Sigmoid colon (tissue), 7 donors: ENCODE measurements at places on chromosomes 12 and 14. TPM values are rescaled to one million over a fixed set of nuclear protein-coding genes. Genes with fewer than 3 reads are reported as not detected.

The RD3L gene
- not detected for total RNA-seq

The OLR1 gene
- not detected for total RNA-seq

DNA sequence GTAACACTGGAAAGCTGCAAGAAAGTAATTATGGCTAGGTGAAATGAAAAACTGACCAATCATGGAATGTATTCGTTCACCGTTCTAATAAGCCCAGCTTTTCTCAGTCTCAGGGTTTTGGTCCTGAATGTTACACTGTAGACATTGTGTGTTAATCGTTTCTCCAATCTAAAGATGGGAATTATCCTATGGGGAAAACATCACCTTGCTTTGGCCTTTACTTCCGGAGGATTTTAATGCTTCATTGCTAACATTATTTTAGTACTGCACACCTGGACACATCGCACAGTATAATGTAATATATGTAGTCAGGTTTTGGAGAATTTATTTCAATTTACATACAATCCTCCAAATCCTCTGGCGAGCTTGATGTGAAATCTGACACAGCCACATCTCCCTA is 1.2 kb upstream of the TRHDE start:
- H3K4me3 ChIP-seq = peak overlapping the region; percentile 61
- peaks cover 16% of the 10 kb centered on the region for H3K27me3 ChIP-seq
- DNase-seq = no peak
- peaks cover 28% of the 10 kb centered on the region for H3K4me1 ChIP-seq
- no peaks in the 10 kb centered on the region for H3K36me3 ChIP-seq

The FOXA1 gene
- not detected for total RNA-seq

DNA sequence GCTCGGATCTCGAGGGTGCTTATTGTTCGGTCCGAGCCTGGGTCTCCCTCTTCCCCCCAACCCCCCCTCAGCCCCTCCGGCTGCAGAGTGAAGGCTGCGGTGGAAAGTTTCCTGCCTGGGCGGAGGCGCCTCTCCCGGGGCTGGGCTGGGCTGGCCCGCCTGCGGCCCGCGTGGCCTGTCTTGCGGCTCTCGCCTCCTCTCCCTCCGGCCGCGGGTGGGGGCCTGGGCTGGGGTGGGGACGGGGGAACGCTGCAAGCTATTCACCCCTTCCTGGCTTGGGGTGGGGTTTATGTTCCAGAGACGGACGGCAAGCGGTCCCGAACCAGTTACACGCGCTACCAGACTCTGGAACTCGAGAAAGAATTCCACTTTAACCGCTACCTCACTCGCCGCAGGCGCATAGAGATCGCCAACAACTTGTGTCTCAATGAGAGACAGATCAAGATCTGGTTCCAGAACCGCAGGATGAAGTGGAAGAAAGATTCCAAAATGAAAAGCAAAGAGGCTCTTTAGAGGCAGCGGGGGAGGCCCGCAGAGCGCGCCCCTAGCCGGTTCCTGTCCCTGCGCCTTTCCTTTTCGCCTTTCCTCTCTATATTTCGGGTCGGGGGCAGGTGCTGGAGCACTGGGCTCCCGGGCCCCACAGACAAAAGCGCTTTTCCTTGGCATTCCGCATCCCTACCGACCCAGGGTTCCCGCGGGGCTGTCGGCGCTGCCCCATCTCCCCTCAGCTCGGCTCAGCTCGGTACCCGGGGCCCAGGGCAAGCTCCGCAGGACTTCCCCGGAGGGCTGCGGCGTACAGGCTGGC is 1.3 kb downstream of the HOXC5 start:
- no peak for DNase-seq
- peaks cover 100% of the 10 kb centered on the region for H3K27me3 ChIP-seq
- H3K36me3 ChIP-seq = no peaks in the 10 kb centered on the region
- H3K4me1 ChIP-seq = no peaks in the 10 kb centered on the region
- H3K27ac ChIP-seq = peak overlapping the region; percentile 33
- peak overlapping the region; percentile 7 for H3K4me3 ChIP-seq

The FZD10 gene
- total RNA-seq = 1.2 TPM

The ACSS3 gene
- total RNA-seq = 26.7 TPM

GRCh38 chr14:105793836-105794235 is 267.5 kb downstream of the TMEM121 start:
- H3K27ac ChIP-seq = no peak overlapping the region
- DNase-seq = no peak
- H3K27me3 ChIP-seq = no peaks in the 10 kb centered on the region
- H3K4me3 ChIP-seq = no peak overlapping the region

- no peak overlapping the region for H3K4me3 ChIP-seq
- H3K4me1 ChIP-seq = no peaks in the 10 kb centered on the region
- peak overlapping the region; percentile 51 for H3K27ac ChIP-seq
- H3K36me3 ChIP-seq = no peaks in the 10 kb centered on the region
- no peaks in the 10 kb centered on the region for H3K27me3 ChIP-seq
These were observed 142.5 kb upstream of the OVCH1 start for GRCh38 chr12:29639893-29640495.

The RIPK3 gene
- total RNA-seq = 2.6 TPM

GRCh38 chr12:52347551-52348510 is 19.4 kb downstream of the KRT85 start:
- peaks cover 3% of the 10 kb centered on the region for H3K4me1 ChIP-seq
- no peak overlapping the region for H3K4me3 ChIP-seq
- no peak overlapping the region for H3K27ac ChIP-seq
- DNase-seq = no peak

DNA sequence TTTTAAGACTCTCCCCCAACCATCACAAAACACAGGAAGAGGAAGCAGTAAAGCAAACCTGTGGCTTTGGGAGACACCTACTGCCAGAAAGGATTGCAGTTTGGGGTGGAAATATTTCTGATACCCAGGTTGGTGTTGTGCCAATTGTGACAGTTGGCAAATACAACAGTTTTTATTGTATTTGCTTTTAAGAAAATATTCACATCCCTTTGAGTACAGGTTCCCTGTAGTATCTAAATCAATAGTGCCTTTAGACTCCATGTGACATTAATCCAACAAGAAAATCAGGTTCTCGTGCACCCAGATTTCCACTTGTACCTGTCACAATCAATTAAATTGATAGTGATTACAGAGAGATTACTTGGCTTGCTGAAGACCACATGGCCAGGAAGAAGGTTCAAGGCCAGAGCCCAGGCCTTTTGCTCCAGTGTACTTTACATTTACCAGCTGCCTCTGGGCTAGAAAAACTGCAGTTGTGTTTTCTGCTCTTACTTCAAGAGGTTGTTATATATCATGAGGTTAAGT is 361.2 kb downstream of the ATP23 start:
- H3K4me1 ChIP-seq = no peaks in the 10 kb centered on the region
- no peaks in the 10 kb centered on the region for H3K36me3 ChIP-seq

The ADAMTS20 gene
- not detected for total RNA-seq

The ABCC9 gene
- 35.7 TPM for total RNA-seq

DNA sequence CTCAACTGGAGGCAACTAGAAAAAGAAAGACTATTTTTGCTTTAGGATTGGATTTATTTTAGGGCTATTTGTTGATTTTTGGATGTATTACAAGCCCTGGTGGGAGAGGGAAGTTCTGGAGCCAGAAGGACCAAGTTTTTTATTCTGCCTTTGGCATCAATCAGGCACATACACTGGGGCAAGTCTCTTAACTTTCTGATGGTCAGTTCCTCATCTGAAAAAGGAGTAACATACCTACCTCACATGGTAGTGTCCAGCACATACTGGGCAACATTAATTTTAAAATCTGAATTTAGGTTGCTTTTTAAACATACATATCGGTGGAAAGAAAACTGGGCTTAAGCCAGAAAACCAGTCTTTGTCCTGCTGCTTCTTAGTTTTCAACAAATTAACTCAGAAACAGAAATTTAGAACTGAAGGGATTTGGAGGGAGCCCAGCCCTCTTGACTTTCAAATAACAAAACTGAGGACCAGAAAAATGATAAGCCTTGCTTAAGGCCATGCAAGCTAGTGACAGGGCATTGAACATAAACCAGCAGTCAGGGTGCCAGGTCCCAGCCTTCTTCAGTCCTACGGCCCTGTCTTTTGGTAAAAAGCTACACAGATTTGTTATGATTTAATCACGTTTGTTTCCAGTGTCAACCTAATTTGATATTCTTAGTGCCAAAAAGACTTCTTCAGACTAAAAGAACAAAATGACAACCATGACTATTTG is 90.2 kb upstream of the SLC38A2 start:
- no peak overlapping the region for H3K27ac ChIP-seq
- no peak overlapping the region for H3K4me3 ChIP-seq
- no peaks in the 10 kb centered on the region for H3K27me3 ChIP-seq

The MYBPC1 gene
- total RNA-seq = 0.16 TPM

DNA sequence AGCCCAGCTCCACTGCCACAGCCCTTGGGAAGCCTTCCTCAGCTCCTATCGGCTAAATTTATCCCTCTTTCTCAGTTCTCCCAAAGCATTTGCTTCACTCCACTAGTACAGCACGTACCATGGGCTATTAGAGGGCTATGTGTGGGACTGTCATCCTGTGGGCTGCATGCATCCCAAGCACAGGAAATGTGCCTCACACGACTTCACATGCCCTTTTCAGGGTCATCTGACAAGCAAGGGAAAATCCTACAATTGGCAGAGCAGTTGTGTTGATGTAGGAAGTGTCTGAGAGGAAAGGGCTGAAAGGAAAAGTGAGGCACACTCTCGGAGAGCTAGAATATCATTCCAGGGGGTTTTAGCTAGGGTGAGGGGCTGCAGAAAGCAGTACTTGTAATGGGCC is 47.6 kb downstream of the NINJ2 start:
- no peaks in the 10 kb centered on the region for H3K27me3 ChIP-seq
- no peak overlapping the region for H3K4me3 ChIP-seq
- H3K4me1 ChIP-seq = peaks cover 7% of the 10 kb centered on the region
- no peak for DNase-seq
- no peak overlapping the region for H3K27ac ChIP-seq

- DNase-seq = no peak
- no peaks in the 10 kb centered on the region for H3K27me3 ChIP-seq
- no peaks in the 10 kb centered on the region for H3K4me1 ChIP-seq
- H3K36me3 ChIP-seq = no peaks in the 10 kb centered on the region
- H3K4me3 ChIP-seq = no peak overlapping the region
- no peak overlapping the region for H3K27ac ChIP-seq
These were observed 1058.9 kb downstream of the GALC start for GRCh38 chr14:86933958-86934595.

The CCDC197 gene
- total RNA-seq = not detected

The RIN3 gene
- total RNA-seq = 12.7 TPM

GRCh38 chr14:67645414-67645813 is 25.7 kb downstream of the ARG2 start:
- H3K36me3 ChIP-seq = peaks cover 13% of the 10 kb centered on the region
- no peak overlapping the region for H3K4me3 ChIP-seq
- H3K4me1 ChIP-seq = peaks cover 25% of the 10 kb centered on the region
- no peaks in the 10 kb centered on the region for H3K27me3 ChIP-seq
- H3K27ac ChIP-seq = no peak overlapping the region

GRCh38 chr14:64940336-64940910 is 2.1 kb downstream of the GPX2 start:
- no peaks in the 10 kb centered on the region for H3K36me3 ChIP-seq
- no peaks in the 10 kb centered on the region for H3K27me3 ChIP-seq
- H3K4me3 ChIP-seq = no peak overlapping the region
- peaks cover 8% of the 10 kb centered on the region for H3K4me1 ChIP-seq
- no peak overlapping the region for H3K27ac ChIP-seq
- no peak for DNase-seq

DNA sequence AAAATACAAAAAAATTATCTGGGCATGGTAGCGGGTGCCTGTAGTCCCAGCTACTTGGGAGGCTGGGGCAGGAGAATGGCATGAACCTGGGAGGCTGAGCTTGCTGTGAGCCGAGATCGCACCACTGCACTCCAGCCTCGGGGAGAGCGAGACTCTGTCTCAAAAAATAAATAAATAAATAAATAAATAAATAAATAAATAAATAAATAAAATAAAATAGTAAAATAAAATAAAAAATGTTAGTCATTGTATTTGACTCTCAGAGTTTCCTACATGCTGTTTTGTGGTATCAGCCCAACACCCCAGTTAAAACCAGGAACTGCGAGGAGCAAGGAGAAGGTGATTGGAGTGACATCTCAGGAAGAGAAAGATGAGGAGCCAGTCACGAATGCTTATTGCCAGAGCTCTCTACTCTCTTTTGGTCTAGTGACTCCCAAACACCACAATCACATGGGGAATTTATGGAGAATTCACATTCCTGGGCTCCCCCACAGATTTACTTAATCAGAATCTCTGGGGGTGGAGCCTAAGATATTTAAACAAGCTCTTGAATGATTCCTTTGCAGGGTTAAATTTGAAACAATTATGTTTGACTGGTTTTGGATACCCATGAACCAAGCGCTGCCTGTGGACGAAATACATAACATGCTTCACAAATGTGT is 15.4 kb upstream of the SALL2 start:
- peaks cover 28% of the 10 kb centered on the region for H3K27me3 ChIP-seq
- H3K36me3 ChIP-seq = no peaks in the 10 kb centered on the region
- no peaks in the 10 kb centered on the region for H3K4me1 ChIP-seq

DNA sequence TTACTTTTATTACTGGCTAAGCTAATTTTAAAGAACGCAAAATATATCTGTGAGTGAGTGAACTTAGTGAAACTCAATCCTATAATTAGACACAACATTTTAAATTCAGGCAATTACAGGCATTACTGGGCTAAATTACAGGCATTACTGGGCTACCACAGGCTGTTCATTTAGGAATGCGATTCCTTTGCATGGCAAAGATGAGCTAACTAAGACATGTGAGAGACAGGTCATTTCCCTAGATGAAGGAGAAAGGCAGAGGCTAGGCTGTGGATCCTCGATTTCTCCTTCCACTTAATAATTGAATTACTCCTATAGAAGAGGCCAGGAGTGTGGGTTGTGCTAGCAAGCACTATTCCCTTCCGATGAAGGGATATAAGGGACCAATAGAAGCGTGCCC is 429.4 kb upstream of the LMO3 start:
- H3K4me3 ChIP-seq = no peak overlapping the region
- no peak for DNase-seq
- no peaks in the 10 kb centered on the region for H3K4me1 ChIP-seq
- H3K36me3 ChIP-seq = no peaks in the 10 kb centered on the region
- no peak overlapping the region for H3K27ac ChIP-seq
- no peaks in the 10 kb centered on the region for H3K27me3 ChIP-seq

DNA sequence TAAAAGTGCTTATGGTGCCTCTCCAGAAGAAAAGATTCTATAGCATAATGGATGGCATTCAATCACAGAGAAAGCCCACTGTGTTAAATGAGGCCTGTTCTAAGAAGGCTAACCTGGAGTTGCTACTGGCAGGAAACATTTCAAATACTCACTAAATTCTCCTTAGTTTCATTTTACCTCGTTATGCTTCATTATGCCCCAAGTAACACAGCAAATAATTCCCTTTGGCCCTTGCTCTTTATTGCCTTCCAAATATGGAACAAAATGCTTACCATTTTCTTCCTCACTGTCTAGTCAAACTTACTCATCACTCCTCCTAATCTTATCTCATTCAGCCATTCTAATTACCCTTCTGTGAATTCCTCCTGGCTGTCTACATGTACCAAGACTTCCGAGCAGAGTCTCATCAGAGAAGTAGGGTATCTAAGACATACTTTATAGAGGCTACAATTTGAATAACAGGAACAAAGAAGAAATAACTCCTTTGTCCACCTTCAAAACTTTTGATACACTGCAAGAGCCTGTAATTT is 292.1 kb upstream of the CLEC14A start:
- H3K27me3 ChIP-seq = no peaks in the 10 kb centered on the region
- H3K4me3 ChIP-seq = no peak overlapping the region
- H3K36me3 ChIP-seq = no peaks in the 10 kb centered on the region
- no peak for DNase-seq
- H3K4me1 ChIP-seq = no peaks in the 10 kb centered on the region

The KRT78 gene
- not detected for total RNA-seq
